Activated CD4-positive, CD25-positive, alpha-beta regulatory T cell treated with anti-CD3 and anti-CD28 coated beads, Interleukin-2, amount 50 U/mL, for 72 hours (primary cell): ENCODE measurements at places on chromosomes 12 and 14.
A peak's percentile ranks its signal among the peaks of the same experiment; 100 is the strongest.

GRCh38 chr12:102726686-102727085 lies 190.4 kb downstream of the PAH start:
- DNase-seq = no peak

DNA sequence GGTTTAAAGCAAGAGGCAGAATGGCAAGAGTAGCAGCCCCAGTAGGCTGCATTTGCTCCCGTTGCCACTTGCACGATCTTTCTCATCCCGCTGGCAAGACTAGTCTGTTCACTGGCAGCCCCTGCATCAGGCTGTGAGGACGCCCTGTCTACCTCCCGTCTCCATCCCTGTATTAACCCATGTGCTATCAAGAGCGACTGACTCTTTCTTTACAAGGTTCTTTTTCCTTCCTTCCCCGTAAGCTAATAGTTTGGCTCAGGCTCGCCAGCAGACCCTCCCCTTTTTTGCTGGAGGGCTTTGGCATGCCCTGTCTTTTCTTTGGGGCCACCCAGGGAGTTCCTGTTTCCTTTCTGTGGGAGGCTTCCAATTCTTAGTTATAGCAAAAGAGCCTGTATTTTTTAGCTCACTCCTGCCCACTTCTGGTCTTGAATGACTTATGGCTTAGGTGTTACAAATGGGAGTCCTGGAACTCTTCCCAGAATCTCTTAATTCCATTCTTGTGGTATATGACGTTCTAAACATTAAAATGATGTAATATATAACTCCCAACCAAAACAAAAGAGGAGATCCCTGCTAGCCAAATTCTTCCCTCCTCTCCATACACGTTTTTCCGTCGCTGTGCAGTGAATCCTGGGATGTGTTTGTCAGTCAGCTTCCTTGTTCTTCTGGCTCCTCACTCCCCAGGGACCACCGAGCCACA lies 149.0 kb downstream of the PRKCH start:
- no peak for DNase-seq

DNA sequence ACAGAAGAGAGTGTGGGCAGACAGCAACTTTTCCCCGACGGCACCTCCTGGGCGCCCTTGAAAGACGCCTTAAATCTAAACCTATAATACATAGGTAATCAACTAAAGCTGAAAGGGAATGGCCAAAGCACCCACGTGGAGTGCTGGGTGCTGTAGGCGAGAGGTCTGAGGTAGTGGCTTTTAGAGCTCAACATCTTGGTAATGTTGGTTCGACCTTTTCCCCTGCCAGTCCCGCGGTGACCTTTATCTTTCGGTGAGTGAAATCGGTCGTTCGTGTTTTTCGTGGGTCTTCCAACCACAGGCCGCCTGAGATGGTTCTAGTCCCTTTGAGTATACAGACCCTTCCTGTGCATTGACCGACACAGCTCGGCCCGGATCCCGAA lies 9.1 kb downstream of the OR6S1 start:
- DNase-seq = no peak

DNA sequence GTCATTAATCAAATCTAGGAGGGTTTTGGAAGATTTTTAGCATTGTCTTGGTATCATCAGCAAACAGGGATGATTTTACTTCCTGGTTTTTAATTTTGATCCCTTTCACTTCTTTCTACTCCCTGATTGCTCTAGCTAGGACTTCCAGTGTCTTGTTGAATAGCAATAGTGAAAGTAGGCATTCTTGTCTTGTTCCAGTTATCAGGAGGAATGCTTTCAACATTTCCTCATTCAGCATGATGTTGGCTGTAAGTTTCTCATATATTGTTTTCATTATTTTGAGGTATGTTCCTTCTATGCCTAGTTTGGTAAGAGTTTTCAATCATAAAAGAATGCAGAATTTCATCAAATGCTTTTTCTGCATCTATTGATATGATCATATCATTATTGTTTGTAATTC lies 244.2 kb upstream of the CLEC14A start:
- no peak for DNase-seq

DNA sequence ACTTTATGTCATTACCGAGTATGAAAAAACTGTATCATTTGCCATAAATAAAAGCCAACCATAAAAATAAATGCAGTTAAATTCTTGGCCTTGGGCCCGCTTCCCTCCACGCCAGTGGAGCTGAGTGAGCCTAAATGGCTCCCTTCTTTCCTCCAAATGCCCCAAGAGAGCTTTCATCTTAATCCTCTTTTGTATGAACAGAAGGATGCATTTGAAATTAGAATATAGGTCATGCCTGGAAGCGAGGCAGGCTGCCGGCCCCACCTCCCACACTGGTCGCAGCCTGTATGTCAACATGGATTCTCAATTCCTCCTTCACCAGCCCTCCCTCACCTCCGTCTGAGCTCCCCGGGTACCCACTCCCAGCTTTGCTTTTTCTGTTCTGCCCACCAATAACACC lies 245.7 kb downstream of the SLC15A4 start:
- DNase-seq = no peak

GRCh38 chr12:129496226-129496625 lies 407.6 kb downstream of the TMEM132D start:
- DNase-seq = no peak

GRCh38 chr14:76109087-76109880 lies 42.4 kb upstream of the GPATCH2L start:
- DNase-seq = no peak

GRCh38 chr12:59031313-59031712 lies 111.0 kb upstream of the LRIG3 start:
- no peak for DNase-seq

DNA sequence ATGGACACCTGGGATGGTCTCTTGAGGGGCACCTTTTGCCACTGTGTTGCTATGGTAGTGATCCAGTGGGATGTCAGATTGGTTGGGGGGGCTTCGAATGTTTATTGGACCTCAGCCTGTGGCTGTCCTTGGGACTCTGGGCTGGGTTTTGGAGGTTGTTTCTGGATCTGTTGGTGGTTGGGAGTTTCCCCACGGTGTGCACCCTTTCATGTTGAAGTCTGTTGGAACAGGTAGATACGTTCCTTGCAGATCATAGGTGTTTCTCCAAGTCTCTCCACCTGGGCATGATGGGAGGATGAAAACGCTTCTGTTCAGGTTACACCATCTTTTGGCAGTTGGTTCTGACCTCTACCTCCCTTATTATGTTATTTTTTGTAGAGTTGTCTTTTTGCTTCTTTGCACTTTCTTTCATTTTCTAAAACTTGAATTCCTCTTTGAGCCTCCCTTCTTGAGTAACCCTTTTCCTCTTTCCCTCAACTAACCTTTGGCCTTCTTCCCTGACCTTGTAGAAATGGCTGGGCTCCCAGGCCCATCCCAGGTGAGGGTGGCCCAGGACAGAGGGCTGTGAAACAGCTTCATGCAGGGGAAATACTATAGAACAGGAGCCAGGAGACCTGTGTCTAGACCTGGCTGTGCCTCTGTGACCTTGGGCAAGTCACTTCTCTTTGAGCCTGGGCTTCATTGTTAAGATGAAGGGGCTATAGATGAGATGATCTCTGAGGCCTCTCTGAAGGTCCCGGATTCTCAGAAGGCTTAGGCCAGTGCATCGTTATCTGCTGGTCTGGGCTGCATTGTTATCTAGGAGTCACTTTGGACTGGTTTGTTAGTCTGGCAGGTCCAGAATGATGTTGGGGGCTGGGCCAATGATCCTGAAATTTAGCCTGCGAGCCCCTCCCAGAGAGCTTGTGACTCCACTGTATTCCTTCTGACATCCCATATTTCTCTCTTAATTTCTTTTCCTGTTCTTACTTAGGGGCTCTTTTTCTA lies 2.0 kb downstream of the ATN1 start:
- no peak for DNase-seq

GRCh38 chr14:36520601-36521525 lies 831 bp upstream of the NKX2-1 start:
- no peak for DNase-seq

DNA sequence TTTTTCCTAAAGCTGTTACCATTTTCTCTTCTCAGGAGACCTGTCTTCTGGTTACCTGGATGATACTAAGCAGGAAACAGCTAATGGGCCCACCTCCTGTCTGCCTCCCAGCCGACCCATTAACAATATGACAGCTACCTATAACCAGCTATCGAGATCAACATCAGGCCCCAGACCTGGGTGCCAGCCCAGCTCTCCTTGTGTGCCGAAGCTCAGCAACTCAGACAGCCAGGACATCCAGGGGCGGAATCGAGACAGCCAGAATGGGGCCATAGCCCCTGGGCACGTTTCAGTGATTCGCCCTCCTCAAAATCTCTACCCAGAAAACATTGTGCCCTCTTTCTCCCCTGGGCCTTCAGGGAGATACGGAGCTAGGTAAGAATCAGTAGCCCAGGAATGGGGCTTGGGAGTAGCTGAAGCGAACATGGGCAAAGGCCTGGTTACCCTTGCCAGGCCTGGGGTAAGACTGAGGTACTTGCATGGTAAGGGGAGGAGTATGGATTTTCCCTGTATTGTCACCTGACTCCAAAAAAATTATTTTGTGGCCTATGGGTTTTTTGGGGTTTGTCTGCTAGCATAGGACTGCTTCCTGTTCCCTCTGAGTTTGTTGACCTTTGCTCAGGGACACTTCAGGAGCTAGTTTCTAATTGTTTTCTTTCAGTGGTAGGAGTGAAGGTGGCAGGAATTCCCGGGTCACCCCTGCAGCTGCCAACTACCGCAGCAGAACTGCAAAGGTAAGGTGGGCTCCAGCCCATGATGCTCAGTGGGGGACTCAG lies 26.6 kb downstream of the TRAFD1 start:
- peak; percentile 27 for DNase-seq

DNA sequence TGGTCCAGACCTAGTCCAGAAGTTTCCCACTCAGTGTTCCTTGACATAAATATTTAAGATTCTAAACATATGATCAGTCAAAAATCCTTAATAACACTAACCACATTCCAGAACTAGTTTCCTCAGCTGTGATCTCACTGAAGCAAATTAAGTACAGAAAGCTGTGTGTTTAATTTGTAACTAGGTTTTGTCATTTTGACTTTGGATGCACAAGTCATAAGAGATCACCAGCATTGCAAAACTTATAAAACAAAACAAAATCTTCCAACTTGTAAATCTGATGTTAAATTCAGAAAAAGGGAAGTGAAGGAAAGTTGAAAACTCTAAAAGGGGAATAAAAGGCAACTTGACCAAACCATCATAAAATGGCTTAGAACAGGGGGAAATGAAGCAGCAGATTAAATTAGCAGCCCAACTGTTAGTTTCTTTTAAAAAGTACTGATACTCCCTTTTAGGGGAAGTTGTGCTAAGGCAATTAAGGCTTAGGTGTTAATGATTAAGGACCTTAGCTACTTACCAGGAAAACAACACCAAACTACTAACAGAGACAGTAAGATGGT lies 56.6 kb downstream of the SH2B3 start:
- no peak for DNase-seq

GRCh38 chr14:69675245-69675583 lies 63.8 kb downstream of the SUSD6 start:
- no peak for DNase-seq

GRCh38 chr14:103545219-103545914 lies 16.4 kb downstream of the TRMT61A start:
- no peak for DNase-seq

- DNase-seq = no peak
These were observed 43.4 kb downstream of the PSMA6 start for GRCh38 chr14:35335388-35336092.
